ENCODE measurements at places on chromosomes 4 and X. TPM values are rescaled to one million over a fixed set of nuclear protein-coding genes. Genes with fewer than 3 reads are reported as not detected.

GRCh38 chr4:146930673-146931072 is 15.0 kb downstream of the TTC29 start:
- no peak for DNase-seq

- no peak for DNase-seq
Measured at GRCh38 chr4:176077561-176077960, 11.9 kb downstream of the WDR17 start.

- no peak for DNase-seq
Measured at GRCh38 chrX:28225513-28225912, 244.3 kb upstream of the DCAF8L1 start.

DNA sequence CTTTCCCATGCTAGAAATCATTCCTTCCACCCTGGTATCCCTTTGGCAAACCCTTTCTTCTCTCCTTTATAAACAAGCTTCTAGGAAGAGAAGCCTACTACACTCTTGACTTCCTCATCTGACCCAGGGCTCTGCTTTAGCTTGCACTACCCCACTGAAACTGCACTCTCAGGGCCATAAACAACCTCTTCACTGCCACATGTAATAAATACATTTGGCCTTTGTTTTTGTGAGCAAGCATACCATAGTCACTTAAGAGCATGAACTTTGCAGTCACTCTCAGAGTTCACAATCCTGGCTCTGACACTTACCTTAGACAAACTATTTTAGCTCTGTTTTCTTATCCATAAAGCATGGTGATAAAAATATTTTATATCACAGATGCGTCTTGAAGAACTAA is 50.7 kb upstream of the USP38 start:
- DNase-seq, result no peak

DNA sequence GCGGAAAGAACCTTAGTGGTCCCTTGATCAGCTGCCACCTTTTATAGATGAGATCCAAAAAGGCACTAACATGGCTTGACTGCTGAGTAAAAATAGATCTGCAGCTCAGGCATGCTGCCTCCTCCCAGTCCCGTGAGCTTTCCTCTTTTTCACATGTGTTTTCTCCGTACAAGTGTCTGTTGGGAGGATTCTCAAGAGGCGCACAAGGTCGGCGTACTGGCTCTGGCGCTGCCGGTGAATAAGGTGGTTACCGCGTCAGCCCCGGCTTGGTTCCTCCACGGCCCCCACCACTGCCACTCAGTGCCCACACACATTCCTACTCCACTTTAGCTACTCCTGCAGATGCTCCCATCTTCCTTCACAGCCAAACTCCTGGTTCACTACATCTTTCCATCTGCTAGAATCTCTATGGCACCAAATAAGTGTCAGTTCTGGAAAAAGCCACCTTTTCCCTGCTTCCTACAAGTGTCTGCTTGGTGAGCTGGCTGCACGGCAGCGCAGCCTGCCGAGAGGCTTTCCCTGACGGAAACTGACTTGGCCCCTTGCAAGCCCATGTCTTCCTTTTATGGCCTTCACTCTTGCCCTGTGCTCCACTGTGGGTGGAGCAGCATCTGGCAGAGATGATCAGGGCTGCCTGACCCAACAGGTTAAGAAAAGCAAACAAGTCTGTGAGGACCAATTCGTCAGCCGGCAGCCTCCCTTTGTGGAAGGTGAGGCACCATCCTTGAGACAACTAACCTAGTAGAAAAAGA is 99.8 kb downstream of the KLHL8 start:
- no peak for DNase-seq

GRCh38 chr4:3186609-3187008 is 62.4 kb upstream of the MSANTD1 start:
- no peak for DNase-seq

Gene CXorf49
- not detected for total RNA-seq

GRCh38 chrX:71102292-71102691 is 4.2 kb downstream of the CXorf65 start:
- DNase-seq, result no peak

Gene ASB9
- total RNA-seq, result 0.33 TPM

Gene CLGN
- total RNA-seq, result not detected

Gene GPRASP2
- 0.16 TPM for total RNA-seq

Gene RASSF6
- not detected for total RNA-seq

Gene TRO
- 2.6 TPM for total RNA-seq
